ENCODE measurements at places on chromosomes 5 and 9.

DNA sequence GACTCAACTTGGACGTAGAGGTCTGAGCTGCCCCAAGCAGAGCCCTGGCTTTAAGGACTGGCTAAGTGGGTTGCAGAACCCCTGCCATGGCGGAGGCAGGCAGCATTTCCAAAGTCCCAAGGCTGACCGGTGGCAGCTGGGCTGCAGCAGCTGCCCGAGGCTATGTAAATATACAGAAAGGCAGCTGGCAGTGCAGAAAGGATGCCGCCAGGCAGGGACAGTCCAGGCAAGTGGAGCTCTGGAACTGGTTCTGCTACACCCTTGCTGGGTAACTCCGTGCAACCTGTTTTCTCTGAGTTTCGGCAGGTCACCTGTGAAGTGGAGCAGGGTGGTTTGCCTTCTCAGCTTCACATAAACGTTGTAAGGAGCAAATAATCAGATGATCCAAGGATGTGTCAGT is 46.0 kb downstream of the SHB start:
- DNase-seq = no peak

GRCh38 chr5:61254969-61255555 is 77.0 kb upstream of the ZSWIM6 start:
- no peak for DNase-seq

GRCh38 chr9:133540698-133541025 is 6.2 kb downstream of the ADAMTSL2 start:
- DNase-seq = no peak

DNA sequence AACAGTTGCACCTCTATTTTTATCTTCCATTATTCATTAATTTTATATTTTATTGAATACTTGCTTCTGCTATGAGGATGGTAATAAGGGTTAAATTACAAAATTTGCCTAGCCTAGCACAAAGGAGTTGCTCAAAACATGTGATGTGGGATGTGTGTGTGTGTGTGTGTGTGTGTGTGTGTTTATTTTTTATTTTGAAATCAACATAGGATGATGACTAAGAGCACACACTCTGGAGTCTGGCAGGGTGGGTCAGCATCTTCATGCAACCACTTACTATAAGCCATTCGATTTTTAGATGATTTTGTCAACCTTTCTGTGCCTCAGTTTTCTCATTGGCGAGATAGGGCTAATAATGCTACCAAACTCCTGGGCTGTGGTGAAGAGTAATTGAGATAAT is 57.7 kb upstream of the MAMDC2 start:
- DNase-seq = no peak

DNA sequence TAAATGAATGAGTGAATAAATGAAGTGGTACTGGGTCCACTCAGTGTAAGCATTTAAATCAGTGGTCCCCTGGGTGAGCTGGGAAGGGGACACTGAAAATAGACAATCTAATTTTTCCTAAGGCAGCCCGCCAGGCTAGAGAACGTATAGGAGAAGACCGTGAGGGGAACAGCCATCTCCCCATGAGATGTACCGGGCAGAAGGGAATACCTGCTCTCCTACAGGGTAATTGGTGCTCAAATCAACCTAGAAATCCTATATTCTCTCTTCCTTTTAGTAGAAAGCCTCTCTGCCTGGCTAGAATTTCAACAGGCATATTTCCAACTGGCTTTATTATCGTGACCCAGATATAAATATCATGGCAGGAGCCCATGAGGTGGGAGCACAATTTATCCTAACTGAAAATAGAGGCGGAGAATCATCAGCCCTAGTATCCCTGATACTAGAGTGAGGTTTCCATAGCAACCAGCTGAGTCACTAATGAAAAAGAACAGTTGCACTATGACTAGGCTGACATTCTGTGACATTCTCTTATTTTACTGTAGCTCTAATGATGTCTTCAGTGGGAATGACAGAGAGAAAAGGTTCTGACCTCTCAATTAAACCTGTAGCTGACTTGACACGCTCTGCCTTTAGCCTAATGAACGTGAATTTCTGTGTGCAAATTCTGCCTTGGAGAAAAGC is 96.5 kb upstream of the CAST start:
- no peak for DNase-seq

- DNase-seq = no peak
Measured at GRCh38 chr5:73171495-73171894, 1.5 kb upstream of the TMEM174 start.

GRCh38 chr5:68555907-68556681 is 340.5 kb downstream of the PIK3R1 start:
- no peak for DNase-seq

DNA sequence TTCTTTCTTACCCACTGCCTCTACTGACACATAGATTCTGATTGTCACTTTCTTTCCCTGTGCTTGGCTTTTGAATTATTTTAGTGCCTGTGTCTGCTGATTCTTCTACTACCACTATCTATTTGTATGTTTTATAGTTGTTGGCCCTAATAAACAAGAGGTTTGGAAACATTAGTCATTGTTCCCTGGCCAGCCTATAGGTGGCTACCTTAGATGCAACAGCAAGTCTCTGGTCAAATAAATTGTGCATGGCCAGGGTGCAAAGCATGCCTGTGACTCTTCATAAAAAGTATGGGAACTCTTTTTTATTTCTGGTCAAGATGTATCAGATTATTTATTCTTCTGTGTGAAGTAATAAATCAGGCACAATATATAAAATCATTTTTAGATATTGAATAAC is 124.4 kb downstream of the PLK2 start:
- DNase-seq = no peak

DNA sequence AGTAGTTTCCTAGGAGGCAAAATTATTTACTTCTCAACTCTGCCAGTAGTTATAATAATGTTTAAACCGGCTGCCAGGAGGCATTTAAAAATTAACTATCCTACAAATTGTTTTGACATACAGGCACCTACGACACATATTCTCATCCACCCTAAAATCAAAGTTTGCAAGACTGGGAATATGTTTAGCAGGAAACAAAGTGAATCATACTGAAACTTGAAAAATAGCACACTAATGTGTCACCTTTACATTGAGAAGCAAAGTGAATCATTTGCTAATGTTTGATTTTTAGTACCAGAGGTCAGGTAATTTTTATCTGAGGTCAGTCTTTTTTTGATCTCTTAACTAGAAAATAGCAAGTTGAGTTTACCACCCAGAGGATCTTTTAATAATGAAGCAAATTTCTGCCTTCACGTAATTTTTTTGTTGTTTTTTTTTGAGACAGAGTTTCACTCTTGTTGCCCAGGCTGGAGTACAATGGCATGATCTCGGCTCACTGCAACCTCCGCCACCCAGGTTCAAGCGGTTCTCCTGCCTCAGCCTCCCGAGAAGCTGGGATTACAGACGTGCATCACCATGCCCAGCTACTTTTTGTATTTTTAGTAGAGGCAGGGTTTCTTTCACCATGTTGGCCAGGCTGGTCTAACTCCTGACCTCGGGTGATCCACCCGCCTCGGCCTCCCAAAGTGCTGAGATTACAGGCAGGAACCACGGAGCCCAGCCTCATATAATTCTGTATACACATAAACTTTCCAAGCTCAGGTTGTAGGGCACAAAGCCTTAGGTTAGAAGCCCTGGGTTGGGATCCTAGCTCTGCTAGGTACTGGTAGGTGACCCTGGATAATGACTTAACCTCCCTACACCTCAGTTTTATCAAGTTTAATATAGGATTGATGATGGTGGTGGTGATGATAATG is 124.3 kb downstream of the UGCG start:
- no peak for DNase-seq

- no peak for DNase-seq
Measured at GRCh38 chr5:375921-376798, 54.6 kb downstream of the AHRR start.

- DNase-seq = no peak
Measured at GRCh38 chr5:149205625-149206523, 64.6 kb downstream of the ABLIM3 start.

- no peak for DNase-seq
Measured at GRCh38 chr5:179868541-179868940, 9.9 kb upstream of the MRNIP start.

- DNase-seq = no peak
Measured at GRCh38 chr5:138663009-138663408, 87.8 kb upstream of the HSPA9 start.

- no peak for DNase-seq
Measured at GRCh38 chr9:79973627-79974026, 401.9 kb downstream of the TLE4 start.

DNA sequence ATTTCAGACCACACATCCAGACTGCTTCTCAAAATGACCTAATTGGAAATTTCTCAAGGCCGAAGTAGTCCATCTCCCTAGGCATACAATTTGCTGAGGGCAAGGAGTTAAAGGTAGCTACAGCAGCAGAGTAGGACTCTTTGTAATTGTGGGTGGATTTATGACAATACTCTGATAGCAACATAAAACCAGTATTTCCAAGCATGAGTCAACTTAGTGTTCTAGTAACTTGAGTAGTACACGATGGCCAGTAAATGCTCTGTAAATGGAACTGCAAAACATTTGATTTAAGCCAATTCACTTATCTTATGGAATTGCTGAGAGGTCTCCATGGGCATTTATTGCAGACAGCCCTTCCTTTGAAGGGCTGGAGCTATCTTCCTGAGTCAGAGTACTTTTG is 352.2 kb downstream of the PLK2 start:
- no peak for DNase-seq

DNA sequence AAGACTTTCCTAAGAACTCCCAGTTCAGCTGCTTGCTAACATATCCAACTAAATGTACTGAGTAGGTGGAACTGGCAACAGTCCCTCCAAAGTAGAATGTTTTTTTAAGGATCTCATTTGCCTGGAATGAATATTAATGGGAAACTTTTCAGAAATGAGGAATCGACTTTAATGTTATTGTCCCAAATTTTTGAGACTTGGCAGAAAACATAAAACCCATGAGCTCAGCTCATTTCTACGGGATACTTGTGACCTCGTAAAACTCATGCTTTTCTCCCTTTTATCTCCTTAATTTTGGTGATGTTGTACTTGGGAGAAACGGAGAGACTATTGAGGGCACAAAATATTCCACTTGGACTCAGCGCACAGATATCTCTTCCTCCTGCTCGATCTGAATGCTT is 296.8 kb downstream of the EBF1 start:
- DNase-seq = no peak

DNA sequence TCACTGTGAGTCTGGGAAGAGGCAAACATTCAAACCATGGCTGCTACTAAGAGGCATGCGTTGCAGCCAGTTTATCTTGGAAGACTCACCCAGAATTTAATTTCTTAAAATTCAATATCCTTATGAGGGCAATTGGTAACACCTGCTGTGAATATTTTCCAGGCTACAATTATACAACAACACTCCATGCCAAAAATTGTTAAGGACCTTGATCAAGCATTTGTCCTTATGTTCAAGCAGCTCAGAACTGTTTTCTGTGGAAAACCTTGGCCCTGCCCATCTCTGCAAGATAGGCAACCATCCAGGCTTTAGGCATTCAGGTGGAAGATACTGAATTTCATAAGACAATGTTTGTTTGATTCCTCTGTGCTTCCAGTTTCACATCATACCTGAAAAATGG is 327.8 kb downstream of the FBXL7 start:
- DNase-seq = no peak

DNA sequence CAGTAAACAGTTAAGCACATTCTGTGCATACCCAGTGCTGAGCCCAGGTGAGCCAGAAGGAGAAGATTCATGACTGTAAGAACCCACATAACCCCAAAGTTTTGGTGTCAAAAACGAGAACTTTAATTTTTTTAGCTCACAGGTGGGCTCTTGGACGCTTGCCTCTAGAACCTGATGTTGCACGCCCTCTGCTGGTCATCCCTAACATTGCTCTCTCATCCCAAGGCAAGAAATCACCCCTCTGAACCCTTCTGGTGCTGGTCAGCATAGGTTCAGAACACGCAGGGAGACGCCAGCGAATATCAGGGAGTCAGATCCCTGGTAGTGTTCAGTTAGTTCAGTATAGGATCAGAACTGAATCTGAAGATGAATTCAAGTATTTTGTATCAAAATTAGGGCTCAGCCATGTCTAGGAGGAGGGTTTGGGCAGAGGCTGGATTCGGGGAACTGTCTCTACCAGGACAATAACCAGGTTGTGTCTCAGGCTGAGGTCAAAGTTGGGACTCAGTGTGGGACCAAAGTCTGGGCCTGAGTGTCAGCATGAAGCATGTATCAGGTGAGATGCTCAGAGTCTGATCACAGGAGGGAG is 4.1 kb upstream of the DNAJB5 start:
- peak; percentile 54 for DNase-seq

- DNase-seq = no peak
Measured at GRCh38 chr5:142641711-142642110, 44.2 kb downstream of the FGF1 start.

GRCh38 chr5:1495525-1495897 is 28.2 kb downstream of the LPCAT1 start:
- DNase-seq = no peak

GRCh38 chr5:106634375-106634774 is 1036.4 kb downstream of the EFNA5 start:
- DNase-seq = no peak

- no peak for DNase-seq
Measured at GRCh38 chr5:56175488-56175887, 57.6 kb downstream of the ANKRD55 start.

- no peak for DNase-seq
Measured at GRCh38 chr5:158614951-158615350, 484.8 kb downstream of the EBF1 start.

DNA sequence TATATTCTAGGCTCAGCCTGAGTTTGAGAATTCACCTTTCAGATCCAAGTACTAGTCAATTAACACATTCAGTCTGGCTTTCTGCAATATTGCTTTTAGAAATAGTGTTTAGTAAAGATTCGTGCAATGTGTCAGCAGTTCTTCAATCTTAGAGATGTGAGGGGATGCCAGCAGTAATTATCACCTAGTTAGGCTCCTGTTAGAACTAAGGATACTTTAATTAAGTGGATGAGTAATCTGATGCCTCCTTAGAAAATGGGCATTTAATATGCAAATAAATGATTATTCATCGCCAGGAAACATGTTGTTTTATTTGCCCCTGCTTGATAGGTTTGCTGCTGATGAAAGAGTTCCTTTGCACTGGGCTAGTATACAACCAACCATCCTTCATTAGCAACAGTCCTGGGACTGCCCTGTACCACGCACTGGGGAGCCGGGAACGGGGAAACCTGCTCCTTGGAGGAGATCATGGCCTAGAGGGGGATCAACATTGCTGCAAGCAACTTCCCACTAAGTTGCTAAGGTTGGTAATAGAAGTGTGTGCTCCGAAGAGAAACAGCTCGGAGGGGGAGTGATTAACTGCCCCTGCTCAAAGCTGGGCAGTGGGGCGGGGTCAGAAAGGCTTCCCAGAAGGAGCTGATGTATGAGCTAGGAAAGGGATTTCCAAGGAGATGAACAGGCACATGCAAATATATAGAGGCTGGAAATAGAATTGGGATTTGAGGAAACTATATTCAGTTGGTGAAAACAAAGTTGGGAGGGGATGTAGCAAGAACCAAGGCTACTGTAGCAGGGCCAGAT is 231.8 kb downstream of the DRD1 start:
- DNase-seq = no peak
